Right kidney (tissue), 9 donors: ENCODE measurements at places on chromosomes 4 and X.

DNA sequence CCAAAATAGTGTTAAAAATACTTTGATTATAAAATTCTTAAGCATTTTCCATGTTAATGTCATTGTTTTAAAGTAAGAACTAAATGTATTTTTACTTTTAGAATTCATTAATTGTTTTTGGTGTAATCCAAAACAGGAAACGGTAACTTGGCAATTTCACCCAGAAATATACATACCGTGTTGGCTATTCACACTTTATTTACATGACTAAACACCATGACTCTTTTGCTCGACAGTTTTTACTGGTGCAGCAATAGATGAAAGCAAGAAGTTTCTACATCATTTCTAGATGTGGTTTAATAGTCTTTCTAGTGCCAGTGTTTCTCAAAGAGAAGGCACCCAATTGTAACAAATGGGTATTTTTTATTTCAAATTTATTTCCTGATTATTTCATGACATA lies 25.6 kb upstream of the MAGEA1 start:
- DNase-seq = no peak

DNA sequence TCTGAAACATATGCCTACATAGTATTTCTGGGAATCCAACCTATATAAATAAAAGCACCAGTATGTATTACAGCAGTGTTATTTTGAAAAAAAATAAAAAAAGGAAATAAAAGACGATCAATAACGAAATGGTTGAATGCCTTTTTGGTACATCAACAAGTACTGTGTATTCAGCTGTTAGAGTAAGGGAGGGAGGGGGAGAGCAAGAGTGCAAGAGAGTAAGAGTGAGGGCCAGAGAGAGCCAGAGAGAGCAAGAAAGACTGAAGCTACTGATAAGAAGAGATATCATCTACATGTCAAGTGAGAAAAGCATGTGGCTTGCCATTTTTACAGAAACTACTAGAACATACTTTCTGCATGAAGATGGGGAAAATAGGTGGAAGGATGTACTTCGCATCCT lies 1.8 kb downstream of the SPIN4 start:
- no peak for DNase-seq

DNA sequence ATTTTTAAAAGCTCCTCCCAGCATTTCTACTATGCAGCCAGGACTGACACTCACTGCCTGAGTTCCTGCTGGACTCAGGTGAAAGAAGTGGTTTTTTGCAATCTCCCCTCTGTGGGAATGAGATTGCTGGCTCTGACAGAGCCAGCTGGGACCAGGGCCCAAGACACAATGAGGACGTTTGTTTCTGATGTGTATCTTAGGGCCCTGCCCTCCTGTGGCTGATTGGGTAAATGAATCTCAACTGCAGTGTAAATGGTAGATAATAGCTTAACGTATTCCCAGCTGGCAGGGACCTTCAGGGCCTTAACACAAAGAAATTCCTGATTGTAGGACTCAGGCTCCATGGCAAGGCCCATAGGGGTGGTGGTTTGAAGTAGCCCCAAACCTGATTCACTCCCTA lies 85.8 kb upstream of the PRPS1 start:
- no peak for DNase-seq

DNA sequence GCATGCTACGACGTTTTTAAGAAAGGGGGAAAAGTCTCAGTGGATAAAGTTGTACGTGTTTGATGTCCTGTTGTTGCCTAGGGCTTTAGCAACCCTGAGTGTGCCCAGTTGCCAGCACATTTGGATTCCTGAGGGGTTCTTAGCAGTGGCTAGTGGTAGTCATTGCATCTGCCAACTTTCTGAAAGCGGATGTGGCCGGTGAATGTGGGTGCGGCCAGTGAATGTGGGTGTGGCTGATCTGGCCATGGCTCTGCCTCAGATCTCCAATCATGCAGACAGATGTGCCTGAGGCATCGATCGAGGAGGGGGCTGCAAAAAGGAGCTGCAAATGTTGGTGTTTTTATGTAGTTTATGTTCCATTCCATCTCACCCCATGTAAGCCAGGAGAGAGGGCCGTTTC lies 41.5 kb upstream of the FAT1 start:
- no peak for DNase-seq

GRCh38 chrX:120213438-120214265 lies 37.0 kb upstream of the ZBTB33 start:
- DNase-seq = peak; percentile 30

- no peak for DNase-seq
These were observed 14.6 kb upstream of the MAGIX start for GRCh38 chrX:49147936-49148335.

GRCh38 chr4:54696649-54697048 lies 38.9 kb downstream of the KIT start:
- DNase-seq = no peak

DNA sequence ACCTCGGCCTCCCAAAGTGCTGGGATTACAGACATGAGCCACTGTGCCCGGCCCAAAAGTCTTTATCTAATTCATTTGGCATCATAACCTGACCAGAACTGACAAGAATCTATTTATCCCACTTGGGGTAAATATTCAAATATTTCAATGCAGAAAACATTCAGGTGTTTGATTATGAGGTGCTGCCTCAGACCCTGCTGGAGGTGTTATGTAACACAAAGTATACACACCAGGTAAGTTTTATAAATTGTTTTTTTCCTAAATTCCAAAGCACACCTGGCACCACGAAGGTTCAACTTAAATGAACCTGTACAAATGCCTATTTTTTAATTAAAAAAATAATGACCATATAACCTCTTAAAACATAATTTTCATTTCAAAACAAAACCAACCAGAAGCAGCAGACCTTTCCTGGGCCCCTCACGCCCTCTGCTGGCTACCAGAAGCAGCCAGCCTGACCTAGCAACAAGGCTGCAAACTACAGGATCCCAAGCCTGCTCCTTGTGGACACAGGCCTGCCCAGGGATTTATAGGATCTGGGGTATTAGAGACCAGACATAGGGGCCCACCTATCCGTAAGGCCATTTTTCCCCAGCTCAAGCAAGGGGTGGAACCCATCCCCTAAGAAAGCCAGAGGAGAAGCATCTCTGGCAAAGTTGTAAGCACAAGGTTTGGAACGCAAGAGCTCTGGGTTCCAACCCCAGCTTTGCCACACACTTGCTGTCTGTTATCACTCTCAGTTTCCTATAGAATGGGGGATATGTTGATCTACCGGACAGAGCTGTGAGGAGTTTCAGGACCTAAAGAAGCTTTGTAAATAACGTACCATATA lies 11.7 kb downstream of the OTUD5 start:
- DNase-seq = no peak

GRCh38 chr4:188649635-188650034 lies 510.4 kb downstream of the TRIML1 start:
- DNase-seq = no peak

DNA sequence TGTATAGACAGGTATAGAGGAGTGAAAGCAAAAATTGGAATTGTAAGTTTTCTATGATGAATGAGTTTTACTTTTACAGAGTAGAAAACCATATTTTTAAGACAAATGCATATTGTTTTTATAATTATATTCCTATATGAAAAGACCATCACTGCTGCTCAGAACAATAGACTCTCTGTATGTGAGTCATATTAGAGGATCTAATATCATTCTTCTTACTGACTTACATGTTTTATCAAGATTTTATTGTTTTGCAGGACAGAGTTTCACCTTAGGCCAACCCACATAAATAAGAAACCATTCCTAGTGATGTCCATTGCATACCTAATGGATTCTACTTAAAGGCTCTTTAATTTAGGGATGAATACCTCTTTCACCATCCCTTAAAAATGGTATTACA lies 88.6 kb downstream of the NR3C2 start:
- DNase-seq = no peak

GRCh38 chr4:167222099-167222498 lies 12.2 kb downstream of the SPOCK3 start:
- no peak for DNase-seq

- no peak for DNase-seq
These were observed 558.8 kb downstream of the MID1IP1 start for GRCh38 chrX:39360101-39360500.

GRCh38 chr4:6395466-6396228 lies 76.8 kb downstream of the PPP2R2C start:
- no peak for DNase-seq
